ENCODE measurements at places on chromosomes 11 and 22.
A peak's percentile ranks its signal among the peaks of the same experiment; 100 is the strongest.

GRCh38 chr11:46020084-46020599, 97.7 kb downstream of the LARGE2 start:
- no peak for DNase-seq

DNA sequence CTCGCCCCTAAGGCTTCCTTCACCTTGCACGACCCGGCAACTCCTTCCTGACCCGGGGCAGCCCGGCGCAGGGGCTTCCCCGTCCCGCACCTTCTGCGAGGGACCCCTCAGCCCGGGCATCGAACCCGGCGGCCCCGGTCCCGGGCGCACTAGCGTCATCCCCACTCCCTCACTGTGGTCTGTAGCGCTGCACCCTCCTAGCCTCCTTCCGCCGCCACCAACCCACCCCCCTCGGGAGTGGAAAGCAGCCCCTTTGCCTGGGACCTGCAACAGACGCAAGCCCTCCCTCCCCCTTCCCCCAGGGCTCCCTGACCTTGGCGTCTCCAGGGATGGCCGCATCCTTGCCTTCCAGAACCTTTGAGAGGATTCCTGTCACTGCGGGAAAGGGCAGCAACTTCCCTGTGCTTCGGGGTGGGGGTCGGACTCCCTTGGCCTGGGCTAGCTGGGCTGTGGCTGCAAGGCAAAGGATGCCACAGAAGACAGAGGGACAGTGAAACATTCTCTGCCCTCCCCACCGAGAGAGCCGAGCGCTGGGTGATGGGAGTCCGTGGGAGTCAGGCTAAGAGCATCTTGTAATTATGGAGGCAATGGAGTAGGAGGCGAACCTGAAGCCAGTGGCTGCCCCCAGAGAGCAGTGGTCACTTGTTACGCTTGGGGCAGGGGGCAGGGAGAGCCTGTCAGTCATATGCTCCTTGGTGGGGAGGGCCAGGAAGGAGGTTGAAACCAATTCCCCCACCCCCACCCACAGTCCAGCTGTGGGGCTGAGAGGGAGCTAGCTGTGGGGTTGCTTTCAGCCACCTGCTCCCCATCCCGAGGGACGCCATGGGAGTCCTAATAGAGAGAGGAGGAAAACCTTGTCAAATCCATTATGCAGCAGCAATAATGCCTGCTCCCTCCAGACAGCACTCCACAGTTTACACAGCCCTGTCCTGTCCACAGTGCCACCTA, 920 bp downstream of the TMEM132A start:
- no peak for DNase-seq

- DNase-seq = no peak
These were observed 256.3 kb upstream of the ARHGAP20 start for GRCh38 chr11:110968348-110969062.

GRCh38 chr11:118918128-118918685, 7.5 kb downstream of the BCL9L start:
- peak; percentile 52 for DNase-seq

GRCh38 chr11:94650756-94651155, 83.6 kb downstream of the PIWIL4 start:
- DNase-seq = no peak

DNA sequence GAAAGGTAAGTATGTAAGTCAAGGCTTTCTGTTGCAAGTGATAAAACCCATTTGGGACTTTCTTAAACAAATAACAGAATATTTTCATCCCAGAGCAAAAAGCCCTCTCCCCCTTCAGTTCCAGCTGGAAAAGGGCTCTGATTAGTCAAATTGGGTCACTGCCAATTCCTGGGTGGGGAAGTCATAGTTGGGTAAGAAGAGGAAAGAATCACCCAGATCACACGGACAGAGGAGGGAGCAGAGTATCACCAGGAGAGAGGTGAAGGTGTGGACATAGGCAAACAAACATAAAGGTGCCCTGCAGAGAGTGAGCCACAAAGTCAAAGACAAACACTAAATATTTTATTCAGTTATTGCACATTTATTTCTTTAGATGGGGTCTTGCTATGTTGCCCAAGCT, 36.3 kb upstream of the SORL1 start:
- DNase-seq = no peak

DNA sequence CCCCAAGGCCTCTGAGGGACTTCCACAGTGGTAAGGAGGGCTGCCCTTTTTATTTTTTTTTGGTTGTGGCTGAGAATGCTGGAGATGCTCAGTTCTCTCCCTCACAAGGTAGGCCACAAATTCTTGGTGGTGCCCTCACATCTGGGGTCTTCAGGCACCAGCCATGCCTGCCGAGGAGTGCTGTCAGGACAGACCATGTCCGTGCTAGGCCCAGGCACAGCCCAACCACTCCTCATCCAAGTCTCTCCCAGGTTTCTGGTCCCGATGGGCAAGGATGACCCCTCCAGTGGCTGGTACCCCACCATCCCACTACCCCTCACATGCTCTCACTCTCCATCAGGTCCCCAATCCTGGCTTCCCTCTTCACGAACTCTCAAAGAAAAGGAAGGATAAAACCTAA, 4.2 kb downstream of the THY1 start:
- DNase-seq = no peak

- no peak for DNase-seq
These were observed 24.1 kb upstream of the PHOX2A start for GRCh38 chr11:72267956-72268617.

GRCh38 chr11:19955660-19956059, 204.6 kb downstream of the DBX1 start:
- DNase-seq = no peak

GRCh38 chr11:66529655-66530054, 16.2 kb downstream of the ZDHHC24 start:
- DNase-seq = no peak

DNA sequence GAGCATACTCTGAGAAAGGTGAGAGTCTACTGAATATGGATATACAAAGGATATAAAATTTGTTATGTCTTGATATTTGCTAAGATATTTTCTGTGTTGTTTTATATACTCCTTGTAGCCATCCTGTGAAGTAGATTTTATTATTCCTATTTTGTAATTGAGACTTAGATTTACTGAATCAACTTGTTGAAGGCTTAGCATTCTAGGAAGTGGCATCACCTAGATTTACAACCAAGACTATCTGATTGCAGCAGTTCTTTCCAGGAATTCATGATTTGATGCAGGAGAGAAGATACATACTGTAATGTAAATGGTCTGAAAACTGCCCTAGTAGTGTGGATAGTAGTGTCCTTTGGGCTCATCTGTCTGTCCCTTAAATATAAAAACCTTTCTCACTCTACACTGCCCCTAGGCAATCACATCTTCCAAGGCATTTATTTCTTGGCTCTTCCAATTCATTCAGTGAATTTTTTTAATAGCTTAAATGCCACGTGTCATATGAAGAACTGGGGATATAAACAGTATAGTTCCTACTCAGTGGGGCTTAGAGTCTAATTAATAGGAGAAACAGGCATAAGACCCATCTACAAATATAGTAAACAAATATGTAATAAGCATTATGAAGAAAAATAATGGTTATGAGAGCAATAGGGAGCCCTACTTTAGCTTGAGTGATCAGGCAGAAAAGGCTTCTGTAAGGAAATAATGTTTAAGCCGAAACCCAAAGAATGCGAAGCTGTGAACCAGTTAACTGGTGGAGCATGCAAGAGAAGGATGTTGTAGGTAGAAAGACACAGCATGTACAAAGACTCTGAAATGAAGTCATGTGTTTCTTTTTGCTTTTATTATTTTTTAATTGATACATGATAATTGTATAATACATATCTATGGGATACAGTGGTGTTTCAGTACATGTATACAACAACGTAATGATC, 13.6 kb downstream of the IPO7 start:
- no peak for DNase-seq

GRCh38 chr22:39522567-39523300, 2.4 kb downstream of the ATF4 start:
- DNase-seq = peak; percentile 39

DNA sequence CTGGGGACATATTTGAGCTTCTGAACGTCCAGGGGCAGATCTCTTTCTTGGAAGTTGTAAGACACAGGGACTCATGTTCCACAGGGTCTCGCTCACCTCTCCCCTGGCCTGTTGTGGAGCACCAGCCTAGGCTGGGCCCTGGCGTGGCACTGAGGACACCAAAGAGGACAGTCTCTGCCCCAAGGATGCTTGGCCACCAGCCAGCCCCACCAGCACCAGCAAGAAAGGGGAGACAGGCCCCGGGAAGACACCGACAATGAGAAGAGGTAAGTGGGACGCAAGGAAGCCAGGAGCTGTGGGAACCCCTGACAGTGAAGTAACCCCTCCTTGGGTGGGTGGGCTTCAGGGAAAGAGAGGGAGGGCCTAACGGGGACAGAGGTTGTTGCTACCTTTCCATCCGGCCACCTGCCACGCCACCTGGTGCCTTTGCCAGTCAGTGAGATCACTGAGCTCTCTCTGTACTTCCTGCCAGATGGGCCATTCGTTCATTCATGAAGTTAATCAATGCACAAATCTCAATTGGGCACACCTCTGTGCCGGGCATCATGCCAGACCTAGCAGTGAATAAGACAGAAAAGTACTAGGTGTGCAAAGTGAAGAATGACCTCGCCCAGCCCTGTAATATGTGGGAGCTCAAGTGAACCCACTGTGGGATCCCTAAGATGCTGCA, 11.1 kb downstream of the APOL5 start:
- no peak for DNase-seq

DNA sequence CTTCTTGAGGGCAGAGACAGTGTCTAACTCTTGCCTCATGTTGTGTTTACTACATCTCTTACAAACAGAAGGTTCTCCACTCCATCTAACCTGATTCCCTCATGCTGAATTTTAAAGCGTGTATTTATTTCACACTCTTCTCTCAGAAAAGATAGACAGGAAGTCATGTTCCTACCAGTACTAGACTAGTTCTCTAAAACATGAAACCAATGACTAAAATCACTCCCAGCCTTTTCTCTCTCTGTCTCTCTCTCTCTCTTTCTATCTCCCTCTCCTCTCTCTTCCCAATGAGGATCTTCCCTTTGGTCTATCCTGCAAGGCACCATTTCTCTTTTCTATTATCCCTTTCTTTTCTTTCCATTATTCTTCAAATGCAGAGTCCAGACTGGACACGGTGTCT, 391.9 kb upstream of the CADM1 start:
- no peak for DNase-seq

GRCh38 chr11:27894552-27894951, 194.3 kb upstream of the BDNF start:
- no peak for DNase-seq
